ENCODE measurements at places on chromosomes 7 and 10.

DNA sequence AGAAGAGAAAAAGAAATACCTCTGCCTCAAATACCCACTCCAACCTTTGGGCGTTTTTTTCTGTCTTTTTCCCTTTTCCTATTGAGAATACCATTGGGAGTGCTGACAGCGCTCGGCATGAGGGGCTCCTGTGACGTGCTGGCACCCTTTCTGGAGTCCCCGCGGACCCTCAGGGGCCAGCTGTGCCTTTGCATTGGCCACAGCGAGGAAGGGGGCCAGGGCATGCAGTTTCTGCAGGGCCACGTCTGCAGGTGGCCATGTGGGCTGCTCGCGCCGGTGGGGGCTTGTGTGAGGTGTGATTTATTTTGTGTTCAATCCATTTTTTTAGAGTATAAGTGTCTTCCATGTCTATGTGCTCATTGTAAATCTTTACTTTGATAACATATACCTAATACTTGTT, 57.4 kb downstream of the INPP5A start:
- no peak for DNase-seq

DNA sequence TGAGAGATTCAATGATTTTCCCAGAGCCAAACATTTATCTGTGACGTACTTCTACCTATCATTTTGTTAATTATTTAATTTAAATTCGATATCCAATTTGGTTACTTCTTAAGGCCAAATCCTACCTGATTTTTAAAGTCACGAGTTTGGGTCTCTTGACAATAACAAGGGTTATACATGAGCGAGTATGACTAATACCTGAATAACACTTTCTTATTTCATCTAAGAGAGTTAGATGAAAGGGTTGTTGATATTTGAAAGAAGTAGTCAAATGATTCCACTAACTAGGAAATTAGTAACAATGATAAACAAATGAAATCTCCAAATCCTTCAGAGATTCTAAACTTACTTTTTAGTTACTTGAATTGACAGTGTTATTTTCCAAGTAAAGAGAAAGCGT, 1086.9 kb downstream of the XPNPEP1 start:
- DNase-seq, result no peak

- DNase-seq, result peak; percentile 43
Observed at GRCh38 chr10:101244321-101245050, 15.2 kb upstream of the LBX1 start.

DNA sequence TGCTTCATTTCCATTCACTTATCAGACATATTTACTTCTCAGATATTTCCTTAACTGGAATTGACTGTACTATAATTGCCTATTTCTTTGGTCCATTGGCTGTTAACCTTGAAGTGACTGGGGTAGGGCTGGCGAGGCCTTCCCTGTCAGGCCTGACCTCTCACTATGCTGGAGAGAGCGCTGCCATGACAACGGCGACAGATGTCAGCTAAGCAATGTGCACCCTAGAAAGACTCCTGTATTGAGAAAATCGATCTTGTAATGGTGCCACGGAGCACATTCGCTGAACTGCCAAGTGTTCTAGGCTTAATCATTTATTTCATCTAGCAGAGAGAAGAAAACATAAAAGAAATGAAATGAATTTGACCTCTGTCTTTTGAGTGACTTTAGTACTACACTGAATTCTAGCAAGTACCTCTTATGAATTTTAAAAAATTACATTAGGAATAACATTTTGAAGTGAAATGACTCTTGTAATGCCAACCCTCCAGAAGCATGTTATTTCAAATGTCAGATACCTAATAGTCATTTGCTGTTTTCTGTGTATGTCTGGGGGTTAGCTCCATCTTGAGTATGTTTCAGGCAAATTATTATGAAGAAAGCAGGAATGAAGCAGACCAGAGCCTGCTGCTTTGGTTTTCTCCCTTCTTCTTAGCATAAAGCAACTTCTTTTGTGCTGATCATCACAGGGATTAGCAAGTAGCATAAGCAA, 148.0 kb downstream of the SNX10 start:
- DNase-seq, result no peak

DNA sequence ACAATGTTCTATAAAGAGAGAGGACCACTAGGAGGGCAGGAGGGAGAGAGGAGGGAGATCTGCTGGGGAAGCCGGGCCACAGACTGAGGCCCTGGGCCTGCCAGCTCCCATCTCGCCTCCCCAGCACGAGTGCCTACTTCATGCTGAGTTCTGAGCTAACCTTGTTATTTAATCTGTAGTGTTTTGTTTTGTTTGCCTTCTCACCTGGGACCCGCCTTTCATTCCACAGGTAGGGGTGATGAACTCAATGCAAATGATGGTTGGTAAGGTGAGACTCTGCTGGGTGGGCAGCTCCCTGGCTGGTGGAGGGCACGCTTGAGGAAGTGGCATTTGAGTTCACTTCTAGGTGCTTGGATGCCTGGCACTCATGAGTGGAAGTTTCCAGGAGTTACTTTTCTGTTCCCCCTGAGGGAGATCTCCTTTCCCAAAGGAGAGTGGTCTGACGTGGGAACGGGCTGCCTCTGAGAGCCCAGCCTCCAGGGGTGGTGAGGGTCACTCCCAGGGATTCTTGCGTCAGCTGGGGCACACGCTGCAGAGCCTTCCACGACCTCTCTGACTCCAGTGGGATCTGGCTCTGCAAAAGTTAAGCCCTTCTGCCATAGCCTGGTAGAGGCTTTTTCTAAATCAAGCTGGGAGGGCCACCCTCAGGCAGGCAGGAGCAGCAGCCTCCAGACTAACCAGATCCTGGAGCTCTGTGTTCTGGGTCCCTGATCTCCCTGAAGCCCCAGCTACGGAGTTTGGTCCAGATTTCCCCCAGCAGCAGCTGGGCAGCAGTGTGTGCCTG, 22.4 kb downstream of the UBTD1 start:
- no peak for DNase-seq

DNA sequence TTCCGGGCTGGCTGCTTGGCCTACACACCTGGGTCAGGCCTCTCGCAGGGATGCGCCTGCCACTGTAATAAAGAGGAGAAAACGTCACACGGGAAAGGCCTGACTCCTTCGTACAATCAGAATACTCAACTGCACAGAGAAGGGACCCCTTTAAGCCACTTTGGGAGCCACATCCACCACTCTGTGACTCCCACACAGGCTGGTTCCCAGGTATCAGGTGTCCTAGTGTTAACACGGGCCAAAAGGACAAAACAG, 5.8 kb upstream of the ZNF736 start:
- no peak for DNase-seq

DNA sequence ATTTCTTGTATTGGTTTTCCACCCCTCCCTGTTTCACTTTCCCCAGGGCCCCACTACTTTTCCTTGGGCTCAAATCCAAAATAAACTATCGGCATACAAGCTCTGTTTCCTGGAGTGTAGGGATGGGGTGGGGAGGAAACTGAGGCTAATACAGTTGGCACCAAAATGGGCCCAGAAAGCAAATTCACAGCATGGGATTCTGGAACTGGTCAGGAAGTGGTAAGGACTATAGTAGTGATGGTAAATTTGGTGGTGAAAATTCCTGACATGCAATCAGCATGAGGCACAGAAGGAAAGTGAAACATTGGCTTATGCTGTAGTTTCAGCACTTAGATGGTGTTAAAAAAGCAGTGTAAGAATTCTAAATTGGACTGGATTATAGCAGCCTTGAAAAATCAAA, 8.7 kb upstream of the SAMD9L start:
- DNase-seq, result no peak

DNA sequence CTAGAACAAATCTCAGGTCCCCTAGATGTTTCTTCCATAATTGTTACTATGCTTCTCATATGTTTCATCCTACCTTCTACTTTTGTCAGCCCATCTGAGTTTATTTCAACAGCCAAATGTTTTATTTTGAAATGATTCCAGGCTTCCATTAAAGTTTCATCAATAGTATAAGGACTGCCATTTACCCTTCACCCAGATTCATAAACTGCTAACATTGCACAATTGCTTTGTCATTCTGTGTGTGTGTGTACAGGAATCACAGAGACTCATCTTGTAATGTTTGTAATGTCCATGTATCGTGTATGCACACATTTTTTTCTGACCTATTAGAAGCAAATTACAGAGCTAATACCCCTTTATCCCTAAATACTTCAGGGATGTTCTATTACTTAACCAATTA, 25.5 kb downstream of the MMRN2 start:
- peak; percentile 79 for DNase-seq

GRCh38 chr7:13021566-13022300, 334.3 kb downstream of the ARL4A start:
- no peak for DNase-seq

DNA sequence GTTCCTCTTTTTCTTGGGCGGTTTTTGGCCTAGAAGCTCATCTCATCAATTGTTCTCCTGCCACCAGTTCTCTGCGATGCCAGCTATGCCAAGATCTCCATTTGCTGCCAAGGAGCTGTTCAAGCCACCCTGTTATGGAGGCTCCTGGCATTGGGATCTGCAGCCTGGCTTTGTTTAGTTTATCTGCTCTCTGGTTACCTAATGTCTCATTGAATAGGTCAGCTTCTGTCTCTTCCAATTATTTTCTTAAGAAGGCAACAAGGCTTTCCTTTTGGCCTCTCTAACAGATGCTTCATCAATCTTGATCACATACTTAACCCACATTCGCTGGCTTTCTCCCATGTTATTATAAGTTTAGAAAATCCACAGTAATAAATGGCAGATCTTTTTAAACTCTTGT, 20.6 kb upstream of the SDK1 start:
- DNase-seq, result no peak

GRCh38 chr7:127946847-127947246, 84.4 kb downstream of the LRRC4 start:
- no peak for DNase-seq

DNA sequence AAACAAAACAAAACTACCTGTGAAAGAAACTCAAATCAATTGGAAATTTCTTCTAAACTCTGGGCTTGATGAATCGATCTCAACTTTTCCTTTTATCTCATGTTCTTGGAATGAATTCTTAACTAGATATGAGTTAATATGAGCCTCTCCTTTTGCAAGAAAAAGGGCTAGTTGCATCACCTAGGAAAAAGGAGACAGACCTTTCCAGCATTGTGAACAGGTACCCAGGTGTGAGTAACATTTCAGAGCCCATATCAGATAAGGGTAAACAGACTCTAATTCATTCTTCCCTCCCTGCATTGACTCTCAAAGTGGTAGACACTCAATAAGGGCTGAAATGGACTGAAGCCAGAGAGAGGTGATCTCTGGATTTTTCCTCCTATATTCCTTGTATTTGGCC, 103.8 kb upstream of the AGR3 start:
- DNase-seq, result peak; percentile 78

DNA sequence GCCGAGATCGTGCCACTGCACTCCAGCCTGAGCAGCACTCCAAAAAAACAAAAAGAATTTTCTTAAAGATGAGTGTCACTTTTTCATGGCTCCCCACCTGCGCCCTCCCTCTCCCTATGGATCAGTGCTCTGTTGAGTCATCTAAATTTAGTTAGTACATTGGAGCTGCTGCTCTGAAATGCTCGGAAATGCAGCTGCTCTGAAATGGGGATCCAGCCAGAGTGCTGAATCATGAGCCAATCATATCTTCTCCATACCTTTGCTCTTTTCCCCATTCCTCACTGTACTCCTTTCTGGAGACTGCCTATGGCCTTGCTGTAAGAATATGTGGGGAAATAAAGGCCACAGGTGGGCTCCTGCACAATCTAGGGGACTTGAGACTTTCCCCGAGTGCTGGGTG, 188.8 kb downstream of the ZNF438 start:
- no peak for DNase-seq

DNA sequence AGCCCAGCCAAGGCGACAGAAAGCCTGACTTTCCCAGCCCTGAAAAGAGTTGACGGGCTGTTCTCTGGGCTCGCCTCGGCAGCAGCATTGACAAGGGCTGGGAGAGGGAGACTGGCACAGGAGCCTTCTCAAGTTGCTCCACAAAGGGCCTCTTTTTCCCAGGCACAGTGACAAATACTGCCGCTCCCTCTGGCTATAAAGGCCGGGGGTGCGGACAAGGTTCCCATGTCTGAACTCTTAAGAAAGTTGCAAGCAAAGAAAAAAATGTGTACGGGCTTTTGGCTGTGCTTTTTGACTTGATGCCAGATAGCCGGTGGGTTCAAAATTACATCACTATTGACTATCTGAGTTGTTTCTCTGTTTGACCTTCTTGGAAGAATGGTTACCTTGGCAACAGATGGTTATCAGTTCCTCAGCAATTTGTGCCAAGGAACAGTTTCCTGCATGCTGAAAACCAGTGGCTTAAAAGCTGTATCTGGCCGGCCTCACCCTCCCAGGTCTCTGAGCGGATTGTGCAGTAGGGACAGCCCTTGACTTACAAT, 115.9 kb upstream of the EEPD1 start:
- peak; percentile 71 for DNase-seq

- no peak for DNase-seq
Observed at GRCh38 chr10:17169803-17170202, 31.7 kb downstream of the TRDMT1 start.

DNA sequence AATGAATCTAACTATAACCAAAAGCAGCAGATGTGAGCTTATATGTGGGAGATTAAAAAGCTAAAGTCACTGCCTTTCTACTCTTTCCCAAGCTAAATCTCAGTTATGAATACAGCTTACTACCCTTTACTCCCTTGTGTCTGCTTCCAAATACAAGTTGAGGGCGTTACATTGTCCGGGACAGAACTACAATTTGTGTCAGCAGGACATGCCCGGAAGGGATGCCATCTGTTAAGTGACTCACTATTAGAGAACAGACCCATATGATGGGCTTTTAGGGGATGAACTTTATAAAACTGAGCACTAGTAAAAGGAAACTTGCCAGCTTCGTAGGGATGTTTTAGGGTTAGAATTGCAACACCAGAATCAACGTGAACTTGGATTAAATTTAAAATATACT, 299.7 kb upstream of the CSTF2T start:
- no peak for DNase-seq

DNA sequence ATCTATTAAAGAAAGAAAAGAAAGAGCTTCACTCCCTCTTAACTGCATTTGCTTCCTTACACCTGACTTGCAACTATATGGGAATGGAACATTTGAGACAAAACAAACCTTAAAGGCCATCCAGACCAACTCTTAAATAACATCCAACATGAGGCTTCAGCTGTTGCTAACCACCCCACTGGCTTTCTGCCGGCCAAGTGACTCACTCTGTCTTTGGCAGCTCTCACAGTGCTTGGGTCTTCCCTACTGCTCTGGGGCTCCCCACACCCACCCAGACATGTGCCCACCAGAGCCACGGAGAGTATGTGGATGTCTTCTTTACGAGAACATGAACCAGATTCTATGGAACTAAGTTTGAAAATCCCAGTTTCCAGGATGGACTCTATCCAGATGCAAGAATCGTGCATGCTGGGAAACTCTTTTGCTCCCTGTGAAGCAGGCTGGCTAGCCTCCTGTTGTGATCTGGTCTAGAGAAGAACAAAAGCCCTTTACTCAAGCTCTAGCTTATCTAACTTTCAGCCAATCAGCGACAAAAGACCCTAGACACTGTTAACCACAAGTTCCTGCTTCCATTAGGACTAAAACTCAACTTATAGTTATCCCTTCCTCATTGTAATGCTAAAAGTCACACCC, 245.7 kb downstream of the TCERG1L start:
- no peak for DNase-seq

DNA sequence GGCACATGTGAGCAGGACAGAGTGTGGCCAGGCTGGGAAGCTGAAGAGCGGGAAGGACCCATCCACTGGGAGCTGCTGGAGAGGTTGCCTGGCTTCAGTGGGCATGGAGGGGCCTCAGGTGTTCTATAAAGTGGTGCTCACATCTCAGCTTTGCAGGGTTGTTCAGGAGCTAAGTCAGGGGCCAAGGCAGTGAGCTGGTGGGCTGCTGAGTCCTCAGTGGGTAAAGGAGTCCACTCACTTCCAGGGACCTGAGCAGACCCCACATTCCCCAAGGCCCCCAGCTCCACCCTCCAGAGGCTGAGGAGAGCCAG, 28.8 kb upstream of the C10orf53 start:
- DNase-seq, result no peak

GRCh38 chr10:46287846-46288477, 1.2 kb downstream of the ANTXRL start:
- DNase-seq, result peak; percentile 88

Measured in epithelial cell of esophagus (primary cell).